ENCODE measurements at places on chromosomes 16 and 17. TPM values are rescaled to one million over a fixed set of nuclear protein-coding genes. Genes with fewer than 3 reads are reported as not detected.

Gene CFAP97D1
- total RNA-seq: not detected

Gene HIGD1B
- not detected for total RNA-seq

Gene KRT28
- total RNA-seq: not detected

Gene TBC1D3K
- total RNA-seq: not detected
